ENCODE measurements at places on chromosomes 5 and 9. TPM values are rescaled to one million over a fixed set of nuclear protein-coding genes. Genes with fewer than 3 reads are reported as not detected.

DNA sequence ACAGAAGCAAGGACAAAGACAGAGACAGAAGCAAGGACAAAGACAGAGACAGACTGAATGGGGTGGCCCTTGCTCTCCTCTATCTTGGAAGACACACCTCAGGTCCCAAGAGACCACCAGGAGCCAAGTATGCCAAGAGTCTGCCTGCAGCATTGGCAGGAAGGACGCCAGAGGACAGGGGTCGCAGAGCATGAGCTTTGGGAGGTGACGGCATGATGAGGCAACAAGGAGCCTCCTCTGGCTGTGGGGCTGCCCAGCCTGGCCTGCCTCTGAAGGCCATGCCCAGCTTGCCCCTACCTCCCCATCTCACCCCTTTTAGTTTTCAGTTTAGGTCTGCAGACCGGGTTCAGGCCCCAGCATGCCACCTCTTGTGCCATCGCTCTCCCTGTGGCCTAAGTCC lies 17.6 kb downstream of the PDGFRB start:
- no peaks in the 10 kb centered on the region for H3K36me3 ChIP-seq
- peak overlapping the region; percentile 90 for H3K27ac ChIP-seq
- H3K27me3 ChIP-seq = no peaks in the 10 kb centered on the region
- ATAC-seq = peak; percentile 27
- H3K4me1 ChIP-seq = peaks cover 100% of the 10 kb centered on the region

DNA sequence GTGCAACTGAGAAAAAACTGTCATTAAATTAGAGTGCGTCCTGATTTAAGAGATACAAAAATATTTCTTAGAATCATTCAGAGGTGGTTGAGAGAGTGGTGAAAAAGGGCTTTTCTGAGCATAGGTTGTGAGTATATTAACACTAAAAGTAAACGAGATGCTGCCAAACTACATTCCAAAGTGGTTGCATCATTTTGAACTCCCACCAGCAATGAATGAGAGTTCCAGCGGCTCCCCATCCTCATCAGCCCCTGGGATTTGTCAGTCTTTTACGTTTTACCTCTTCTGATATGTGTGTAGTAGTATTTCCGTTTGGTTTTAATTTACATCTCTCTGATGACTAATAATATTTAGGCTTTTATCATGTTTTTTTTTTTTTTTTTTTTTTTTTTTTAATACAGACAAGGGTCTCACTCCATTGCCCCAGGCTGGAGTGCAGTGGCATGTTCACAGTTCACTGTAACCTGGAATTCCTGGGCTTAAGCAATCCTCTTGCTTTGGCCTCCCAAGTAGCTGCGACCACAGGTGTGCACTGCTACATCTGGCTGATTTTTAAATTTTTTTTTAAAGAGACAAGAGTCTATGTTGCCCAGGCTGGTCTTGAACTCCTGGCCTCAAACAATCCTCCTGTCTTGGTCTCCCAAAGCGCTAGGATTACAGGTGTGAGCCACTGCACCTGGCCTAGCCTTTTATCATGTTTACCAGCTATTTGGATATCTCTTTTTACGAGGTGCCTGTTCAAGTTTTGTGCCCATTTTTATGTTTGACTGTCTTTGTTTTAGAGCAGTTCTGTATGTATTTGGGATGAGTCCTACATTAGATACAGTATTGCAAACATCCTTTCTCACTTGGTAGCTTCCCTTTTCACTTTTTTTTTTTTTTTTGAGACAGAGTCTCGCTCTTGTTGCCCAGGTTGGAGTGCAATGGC lies 17.0 kb downstream of the PRRT1B start:
- H3K4me3 ChIP-seq = no peak overlapping the region
- no peak overlapping the region for H3K27ac ChIP-seq
- no peak for ATAC-seq
- no peaks in the 10 kb centered on the region for H3K36me3 ChIP-seq
- H3K27me3 ChIP-seq = peaks cover 7% of the 10 kb centered on the region

DNA sequence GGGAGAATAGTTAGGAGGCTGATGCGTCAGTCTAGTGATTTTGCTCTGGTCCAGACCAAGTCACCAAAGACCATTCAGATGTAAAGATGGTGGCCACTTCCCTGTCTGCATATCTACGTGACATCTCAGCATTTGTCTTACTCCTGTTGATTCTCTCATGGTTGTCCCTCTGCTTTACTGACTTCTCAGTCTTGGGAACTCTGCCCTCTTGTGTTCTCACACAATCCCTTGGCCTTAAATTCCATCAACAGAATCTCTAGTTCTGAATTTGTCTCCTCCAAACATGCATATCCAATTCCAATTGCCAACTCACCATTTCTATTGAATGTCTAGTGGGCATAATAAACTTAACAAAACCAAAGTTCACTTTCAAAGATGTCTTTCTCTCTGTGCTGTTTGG lies 147.8 kb downstream of the SLC24A2 start:
- no peak overlapping the region for H3K27ac ChIP-seq
- H3K36me3 ChIP-seq = no peaks in the 10 kb centered on the region
- H3K4me1 ChIP-seq = no peaks in the 10 kb centered on the region
- no peak overlapping the region for H3K4me3 ChIP-seq
- ATAC-seq = no peak

DNA sequence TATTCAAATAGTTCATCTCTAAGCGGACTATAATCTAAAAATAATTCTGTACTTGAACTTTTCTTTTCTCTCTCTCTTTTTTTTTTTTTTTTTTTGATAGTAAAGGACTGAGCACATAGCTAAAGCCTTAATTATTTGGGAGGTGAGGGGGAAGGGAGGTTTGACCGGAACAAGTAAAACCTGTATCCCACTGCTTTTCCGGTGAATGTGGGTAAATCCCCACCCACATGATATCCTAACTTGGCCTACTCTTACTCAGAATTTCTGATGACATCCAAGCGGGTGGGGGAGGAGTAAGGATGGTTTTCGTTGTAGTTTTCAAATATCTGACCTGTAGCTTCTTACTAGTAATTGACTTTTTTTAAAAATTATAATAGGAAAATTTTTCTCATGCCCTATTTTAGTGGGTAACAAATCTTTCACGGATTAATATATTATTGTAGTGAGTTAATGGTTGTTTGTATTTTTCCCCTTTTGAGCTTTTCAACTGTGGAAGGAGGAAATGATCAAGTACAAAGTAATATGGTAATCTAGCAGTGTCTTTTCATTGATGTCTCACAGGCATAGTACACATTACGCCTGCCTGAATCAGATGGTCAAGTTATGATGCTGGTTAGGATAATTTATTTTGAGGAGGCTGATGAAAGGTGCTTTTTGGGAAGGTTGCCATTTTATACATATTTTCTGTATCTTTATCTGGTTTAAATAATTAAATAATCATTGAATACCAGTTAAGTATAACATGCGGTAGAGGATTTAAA lies 2.2 kb upstream of the ELL2 start:
- ATAC-seq = no peak
- H3K27ac ChIP-seq = peak overlapping the region; percentile 98
- no peaks in the 10 kb centered on the region for H3K27me3 ChIP-seq

Gene TPPP
- 13.3 TPM for total RNA-seq

GRCh38 chr5:171978519-171978918 lies 27.9 kb downstream of the FBXW11 start:
- no peaks in the 10 kb centered on the region for H3K36me3 ChIP-seq
- no peak overlapping the region for H3K4me3 ChIP-seq
- H3K4me1 ChIP-seq = no peaks in the 10 kb centered on the region

- no peaks in the 10 kb centered on the region for H3K4me1 ChIP-seq
- H3K4me3 ChIP-seq = no peak overlapping the region
- ATAC-seq = no peak
- no peak overlapping the region for H3K27ac ChIP-seq
- H3K27me3 ChIP-seq = no peaks in the 10 kb centered on the region
- H3K36me3 ChIP-seq = peaks cover 25% of the 10 kb centered on the region
Measured at GRCh38 chr5:14513266-14513665, 68.3 kb upstream of the OTULINL start.

GRCh38 chr9:114641967-114642366 lies 15.6 kb downstream of the TEX53 start:
- H3K27ac ChIP-seq = no peak overlapping the region
- no peaks in the 10 kb centered on the region for H3K4me1 ChIP-seq
- no peaks in the 10 kb centered on the region for H3K27me3 ChIP-seq
- ATAC-seq = no peak

GRCh38 chr5:33588654-33589372 lies 148.0 kb downstream of the TARS1 start:
- H3K4me3 ChIP-seq = no peak overlapping the region
- no peak for ATAC-seq
- no peak overlapping the region for H3K27ac ChIP-seq
- no peaks in the 10 kb centered on the region for H3K4me1 ChIP-seq
- H3K27me3 ChIP-seq = no peaks in the 10 kb centered on the region

Gene PHF24
- 0.81 TPM for total RNA-seq

Gene RFESD
- total RNA-seq = 1.5 TPM

Gene SGCD
- 36.8 TPM for total RNA-seq

Gene DRD1
- total RNA-seq = not detected

- no peaks in the 10 kb centered on the region for H3K27me3 ChIP-seq
- peaks cover 16% of the 10 kb centered on the region for H3K4me1 ChIP-seq
- H3K4me3 ChIP-seq = no peak overlapping the region
- ATAC-seq = no peak
- H3K36me3 ChIP-seq = no peaks in the 10 kb centered on the region
Measured at GRCh38 chr9:87584326-87584725, 86.7 kb downstream of the DAPK1 start.

Gene SPINK7
- total RNA-seq = 0.89 TPM

Gene BARHL1
- not detected for total RNA-seq

DNA sequence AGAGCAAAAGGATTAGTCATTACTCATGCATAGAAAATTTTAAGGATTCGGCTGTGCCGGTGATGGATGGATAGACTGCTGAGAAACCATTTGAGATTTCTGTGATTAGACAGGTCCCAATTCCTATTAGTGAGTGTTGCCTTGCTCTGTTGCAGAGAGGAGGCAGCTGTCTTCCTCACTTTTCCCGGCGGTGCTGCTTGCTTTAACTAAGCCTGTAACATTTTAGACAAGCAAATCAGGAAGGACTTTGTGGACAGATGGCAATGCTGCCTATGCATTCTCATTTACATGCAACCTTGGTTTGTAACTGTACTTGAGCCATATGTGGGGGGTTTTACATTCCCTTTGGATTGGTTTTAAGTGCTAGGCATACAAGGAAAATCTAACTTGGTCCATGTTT lies 1176.3 kb downstream of the CDH18 start:
- ATAC-seq = no peak
- H3K27ac ChIP-seq = no peak overlapping the region
- no peak overlapping the region for H3K4me3 ChIP-seq
- H3K4me1 ChIP-seq = no peaks in the 10 kb centered on the region

Gene PAIP1
- total RNA-seq = 96.2 TPM

DNA sequence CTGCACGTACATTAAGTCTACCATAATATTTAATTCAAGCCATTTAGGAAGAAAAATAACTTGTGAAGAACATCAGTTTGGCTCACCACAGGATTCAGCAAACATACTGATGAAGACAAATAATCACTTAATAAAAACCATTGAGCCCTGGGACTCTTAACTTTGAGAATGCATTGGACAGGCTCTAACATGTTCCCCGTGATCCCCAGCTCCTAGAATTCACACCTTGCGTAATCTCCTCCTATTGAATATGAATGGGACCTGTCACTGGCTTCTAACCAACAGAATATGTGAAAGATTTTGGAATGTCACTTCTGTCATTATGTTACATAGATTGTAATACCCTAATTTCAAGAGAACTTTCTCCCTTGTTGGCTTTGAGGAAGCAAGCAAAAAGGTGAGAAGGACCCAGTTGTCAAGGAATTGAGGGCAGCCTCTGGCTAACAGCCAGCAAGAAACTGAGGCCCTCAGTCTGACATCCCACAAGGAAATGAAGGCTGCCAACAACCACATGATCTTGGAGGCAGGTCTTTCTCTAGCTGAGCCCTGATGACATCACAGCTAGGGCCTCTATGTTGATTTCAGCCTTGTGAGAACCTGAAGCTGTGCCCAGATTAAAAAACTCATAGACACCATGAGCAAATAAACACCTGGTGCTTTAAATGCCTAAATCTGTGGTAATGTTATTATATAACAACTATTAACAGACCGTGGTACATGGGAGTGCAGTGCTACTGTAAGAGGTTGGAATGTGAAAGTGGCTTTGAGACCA lies 433.2 kb downstream of the SEMA5A start:
- H3K27me3 ChIP-seq = no peaks in the 10 kb centered on the region
- no peak overlapping the region for H3K4me3 ChIP-seq
- H3K4me1 ChIP-seq = no peaks in the 10 kb centered on the region
- ATAC-seq = no peak
- no peaks in the 10 kb centered on the region for H3K36me3 ChIP-seq

- no peaks in the 10 kb centered on the region for H3K27me3 ChIP-seq
- no peaks in the 10 kb centered on the region for H3K36me3 ChIP-seq
- no peak overlapping the region for H3K4me3 ChIP-seq
- no peak for ATAC-seq
Measured at GRCh38 chr5:111017731-111018130, 53.8 kb upstream of the TSLP start.

DNA sequence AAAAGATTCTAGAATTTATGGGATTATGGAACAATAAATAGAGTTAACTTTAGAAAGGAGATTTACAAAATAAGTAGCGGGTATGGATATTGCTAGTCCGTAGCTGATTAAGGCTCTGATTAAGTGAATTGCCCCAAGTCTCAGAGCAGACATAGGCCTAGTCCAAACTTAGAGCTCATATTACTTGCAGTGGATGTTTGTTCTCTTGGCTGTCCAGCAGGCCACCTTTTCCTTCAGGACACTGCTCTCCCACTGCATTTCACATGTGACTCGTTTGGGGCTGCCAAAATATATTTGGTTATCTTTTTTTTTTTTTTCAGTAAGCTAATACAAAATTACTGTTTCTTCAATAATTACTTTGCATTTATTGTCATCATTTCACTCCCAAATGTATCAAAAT lies 76.6 kb downstream of the ARRDC3 start:
- H3K27me3 ChIP-seq = no peaks in the 10 kb centered on the region
- H3K36me3 ChIP-seq = no peaks in the 10 kb centered on the region
- ATAC-seq = no peak

DNA sequence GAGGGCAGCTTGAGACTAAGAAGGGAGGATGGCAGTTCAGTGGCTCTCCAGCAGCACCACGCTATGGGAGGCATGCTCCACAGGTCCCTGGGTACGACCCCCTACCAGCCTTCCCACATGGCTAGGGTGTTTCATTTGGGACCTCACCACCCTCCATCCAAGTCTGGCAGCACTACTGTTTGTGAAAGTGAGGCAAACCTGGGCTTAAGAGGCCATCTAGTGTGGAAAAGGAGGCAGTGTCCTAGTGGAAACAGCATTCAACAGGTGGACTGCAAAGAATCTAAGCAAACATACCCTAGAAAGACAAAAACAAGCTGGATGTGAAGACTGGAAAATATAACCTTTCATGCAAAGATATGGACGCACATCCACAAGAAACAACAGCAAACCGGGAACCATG lies 4.8 kb upstream of the C5orf47 start:
- peaks cover 26% of the 10 kb centered on the region for H3K27me3 ChIP-seq
- H3K4me3 ChIP-seq = no peak overlapping the region
- no peak for ATAC-seq
- H3K36me3 ChIP-seq = no peaks in the 10 kb centered on the region

GRCh38 chr9:2396622-2397285 lies 224.8 kb upstream of the VLDLR start:
- H3K4me1 ChIP-seq = no peaks in the 10 kb centered on the region
- no peak overlapping the region for H3K27ac ChIP-seq
- ATAC-seq = no peak
- H3K36me3 ChIP-seq = no peaks in the 10 kb centered on the region
- H3K27me3 ChIP-seq = no peaks in the 10 kb centered on the region

Gene IL4
- total RNA-seq = not detected

Gene GPRIN1
- 0.54 TPM for total RNA-seq

GRCh38 chr5:53126521-53126920 lies 17.0 kb upstream of the MOCS2 start:
- H3K4me1 ChIP-seq = no peaks in the 10 kb centered on the region
- no peak overlapping the region for H3K27ac ChIP-seq
- no peaks in the 10 kb centered on the region for H3K36me3 ChIP-seq
- ATAC-seq = no peak

Gene GABRA1
- not detected for total RNA-seq
